Stimulated activated CD8-positive, alpha-beta memory T cell treated with anti-CD3 and anti-CD28 coated beads, Interleukin-7, amount 100 ng/mL, for 48 hours (primary cell): ENCODE measurements at places on chromosomes 5 and 9.

- no peak for DNase-seq
Observed at GRCh38 chr9:18632632-18633403, 158.9 kb downstream of the ADAMTSL1 start.

DNA sequence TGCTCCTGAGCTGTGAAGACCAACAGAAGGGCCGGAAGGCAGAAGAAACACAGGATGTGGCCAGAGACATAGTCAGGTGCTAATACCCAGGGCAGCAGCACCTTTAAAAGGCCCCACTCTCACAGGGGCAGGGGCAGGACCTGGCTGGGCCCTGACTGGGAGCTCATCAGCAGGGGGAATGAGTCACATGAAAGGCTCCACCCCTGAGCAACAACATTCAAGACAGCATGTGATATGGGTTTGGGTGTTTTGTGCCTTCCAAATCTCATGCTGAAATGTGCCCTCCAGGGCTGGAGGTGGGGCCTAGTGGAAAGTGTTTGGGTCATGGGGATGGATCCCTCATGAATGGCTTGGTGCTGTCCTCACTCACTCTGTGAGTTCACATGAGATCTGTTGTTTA is 181.7 kb downstream of the ERCC6L2 start:
- no peak for DNase-seq

GRCh38 chr5:18243846-18244245 is 609.6 kb downstream of the TAF11L14 start:
- DNase-seq = no peak

DNA sequence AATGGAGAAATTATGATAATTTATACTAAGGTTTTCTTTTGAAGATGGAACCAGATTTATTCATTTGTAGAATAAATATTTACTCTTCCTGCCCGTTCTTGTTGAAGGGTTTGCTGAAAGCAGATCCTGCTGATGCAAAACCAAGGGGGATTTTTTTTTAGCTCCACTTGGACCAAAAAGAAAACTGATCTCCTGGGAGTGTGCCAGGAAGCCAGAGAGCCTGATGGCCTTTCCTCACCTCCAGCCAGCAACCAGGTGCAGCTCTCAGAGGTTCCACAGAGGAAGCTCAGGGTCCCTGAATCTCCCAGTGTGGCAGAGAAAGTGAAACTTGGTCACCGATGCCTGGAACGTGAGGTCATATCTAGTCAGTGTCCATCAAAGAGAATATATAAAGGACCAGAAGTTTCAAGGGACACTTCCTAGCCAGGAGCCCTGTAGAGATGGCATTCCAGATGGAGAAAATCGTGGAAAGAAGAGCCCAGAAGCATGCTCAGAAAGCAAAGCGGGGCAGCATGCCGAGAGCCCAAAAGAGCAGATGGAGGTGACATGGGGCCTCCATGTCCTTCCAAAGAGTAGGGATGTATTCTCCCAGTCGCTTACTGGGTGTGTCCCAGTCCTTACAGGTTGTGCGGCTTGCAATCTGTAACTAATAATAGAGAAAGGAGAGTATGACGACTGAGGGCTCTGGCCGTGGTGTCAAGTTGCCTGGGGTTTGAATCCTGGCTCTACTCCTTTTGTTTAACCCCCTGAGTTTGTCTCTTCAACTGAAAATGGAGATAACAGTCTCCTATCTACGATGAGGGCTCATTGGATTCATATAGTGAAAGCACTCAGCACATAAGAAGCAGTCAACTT is 12.2 kb downstream of the AFAP1L1 start:
- no peak for DNase-seq

- no peak for DNase-seq
Observed at GRCh38 chr5:39202597-39203274, 16.6 kb downstream of the FYB1 start.

GRCh38 chr5:80254767-80255430 is 949 bp downstream of the SERINC5 start:
- no peak for DNase-seq

GRCh38 chr5:11608530-11608929 is 295.7 kb downstream of the CTNND2 start:
- DNase-seq = no peak

DNA sequence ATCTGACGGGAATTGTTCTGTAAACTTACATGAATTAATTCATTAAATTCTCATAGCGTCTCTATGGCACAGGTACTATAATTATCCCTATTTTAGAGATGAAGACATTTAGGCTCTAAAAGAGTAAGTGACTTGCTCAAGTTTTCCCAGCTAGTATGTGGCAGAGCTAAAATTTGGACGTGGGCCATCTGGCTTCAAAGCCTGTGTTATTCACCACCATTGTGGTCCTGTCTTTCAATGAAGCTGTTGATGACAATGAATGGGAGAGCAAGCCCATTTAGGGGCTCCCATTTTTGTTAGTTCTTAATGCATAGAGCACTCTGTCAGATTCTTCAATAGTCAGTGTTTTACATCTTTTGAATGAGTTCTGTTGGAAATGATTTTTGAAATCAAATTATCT is 236.0 kb upstream of the CD180 start:
- no peak for DNase-seq

DNA sequence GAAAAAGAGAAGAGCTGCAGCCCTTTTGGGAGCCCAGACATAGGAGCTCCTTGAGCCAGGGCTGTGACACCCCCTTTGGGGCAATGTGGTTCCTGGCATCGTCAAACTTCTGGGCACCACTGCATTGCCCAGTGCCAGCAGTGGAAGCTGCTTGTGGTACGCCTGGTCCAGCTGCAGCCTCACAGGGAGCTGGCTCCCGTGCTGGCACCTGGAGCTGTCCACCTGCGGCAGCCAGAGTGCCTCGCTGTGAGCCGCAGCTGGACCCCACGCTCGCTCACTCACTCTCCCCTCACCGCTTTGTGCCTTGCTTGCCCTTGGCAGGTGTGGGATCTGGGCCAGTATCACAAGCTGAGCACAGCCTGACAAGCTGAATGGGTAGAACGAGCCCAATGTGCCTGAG is 1150.8 kb upstream of the CDH6 start:
- no peak for DNase-seq

- DNase-seq = no peak
Observed at GRCh38 chr5:102737805-102738469, 17.2 kb upstream of the PAM start.

DNA sequence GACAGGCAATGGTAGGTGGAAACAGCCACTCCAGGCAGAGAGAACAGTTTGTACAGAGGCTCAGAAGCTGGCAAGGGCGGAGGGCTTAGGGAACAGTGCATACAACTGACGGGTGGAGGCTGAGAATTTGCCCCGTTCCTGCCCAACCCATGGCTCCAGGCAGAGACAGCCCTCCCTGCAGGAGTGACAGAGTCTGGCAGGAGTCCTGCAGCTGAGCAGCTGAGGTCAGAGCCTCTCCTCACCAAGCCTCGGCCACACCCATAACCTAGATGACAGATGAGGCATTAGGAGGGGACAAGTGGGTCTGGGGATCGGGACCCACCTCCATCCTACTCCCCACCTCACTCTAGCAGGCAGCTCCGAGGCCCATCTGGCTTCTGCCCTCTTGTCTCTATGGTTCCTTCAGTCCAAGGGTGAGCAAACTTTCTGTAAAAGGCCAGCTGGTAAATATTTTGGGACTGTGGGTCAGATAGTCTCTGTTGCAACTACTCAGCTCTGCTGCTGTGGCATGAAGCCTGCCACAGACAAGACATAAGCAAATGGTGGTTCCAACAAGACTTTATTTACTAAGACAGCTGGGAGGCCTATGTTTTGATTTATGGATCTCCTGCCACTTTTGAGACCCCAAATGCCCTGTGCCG is 83.7 kb downstream of the SH3TC2 start:
- DNase-seq = no peak

DNA sequence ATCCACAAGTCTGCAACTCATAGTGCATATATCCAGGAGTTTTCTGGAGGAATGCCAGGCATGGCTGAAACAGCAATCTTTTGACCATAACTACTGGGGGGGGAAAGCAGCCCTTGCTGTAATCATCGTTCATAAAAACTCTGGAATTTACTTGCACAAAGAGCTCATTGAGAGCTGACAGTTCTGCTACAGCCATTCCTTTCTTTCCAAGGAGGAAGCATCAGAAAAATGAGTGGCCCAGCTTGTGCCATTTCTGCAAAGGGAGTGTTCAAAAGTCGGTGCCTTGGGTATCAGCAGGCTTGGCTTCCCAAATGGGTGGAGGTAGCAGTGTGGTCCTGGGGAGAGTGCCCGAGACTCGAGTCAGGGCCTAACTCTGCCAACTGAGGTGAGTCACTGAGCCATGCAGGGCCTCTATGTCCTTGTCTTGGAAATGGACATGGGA is 101.5 kb downstream of the GCNT1 start:
- DNase-seq = no peak

- no peak for DNase-seq
Observed at GRCh38 chr5:14665101-14665822, 744 bp downstream of the OTULIN start.

- no peak for DNase-seq
Observed at GRCh38 chr9:135048758-135049444, 38.6 kb upstream of the OLFM1 start.

- DNase-seq = no peak
Observed at GRCh38 chr9:122070728-122071515, 22.2 kb downstream of the TTLL11 start.

DNA sequence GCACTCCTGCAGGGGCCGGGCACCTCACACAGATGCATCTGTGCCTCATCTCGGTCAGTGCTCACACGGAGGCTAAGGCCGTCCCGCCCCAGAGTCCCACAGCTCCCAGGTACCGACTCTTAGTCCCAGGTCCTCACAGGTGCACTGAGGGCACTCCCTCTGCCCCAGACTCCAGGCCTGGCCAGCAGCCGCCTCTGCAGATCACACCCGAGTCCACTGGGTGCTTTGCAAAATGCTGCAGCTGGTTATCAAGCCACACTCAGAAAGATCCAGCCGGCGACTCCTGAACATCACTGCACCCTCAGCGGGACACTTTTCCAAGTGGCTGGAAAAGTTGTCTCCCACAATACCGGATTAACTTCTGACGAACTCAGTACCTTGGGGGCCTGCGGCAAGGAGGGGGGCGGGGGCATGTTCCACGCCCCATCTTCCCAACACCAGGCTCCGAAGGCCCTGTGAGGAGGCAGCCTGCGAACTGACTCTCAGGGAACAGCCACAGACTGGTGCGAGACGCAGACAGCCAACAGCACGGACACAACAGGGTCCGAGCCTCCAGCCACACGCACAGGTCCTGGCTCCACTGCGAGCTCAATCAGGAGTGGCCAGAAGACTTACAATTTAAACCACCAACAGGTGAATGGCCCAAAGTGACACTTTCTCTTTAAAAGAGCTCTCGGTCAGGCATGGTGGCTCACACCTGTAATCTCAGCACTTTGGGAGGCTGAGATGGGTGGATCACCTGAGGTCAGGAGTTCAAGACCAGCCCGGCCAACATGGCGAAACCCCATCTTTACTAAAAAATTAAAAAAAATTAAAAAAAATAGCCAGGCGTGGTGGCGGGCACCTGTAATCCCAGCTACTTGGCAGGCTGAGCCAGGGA is 4.0 kb downstream of the BRD3 start:
- no peak for DNase-seq

DNA sequence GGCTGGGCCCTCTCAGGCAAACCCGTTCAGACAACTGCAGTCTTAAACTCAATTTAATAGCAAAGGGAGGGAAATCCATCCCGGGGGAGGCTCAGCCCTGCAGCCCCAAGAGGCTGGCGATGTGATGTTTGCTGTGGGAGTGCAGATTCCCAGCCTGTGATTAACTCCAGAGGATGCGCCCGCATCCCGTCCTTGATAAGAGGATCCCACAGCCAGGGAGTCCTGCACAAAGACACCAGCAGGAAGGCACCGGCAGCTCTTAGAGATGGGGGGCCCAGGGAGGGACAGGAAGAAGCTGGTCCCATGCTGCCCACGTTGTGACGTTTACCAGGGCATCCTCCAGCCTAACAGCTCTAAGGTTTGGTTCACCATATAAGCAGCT is 64.7 kb downstream of the MRPL36 start:
- no peak for DNase-seq

- DNase-seq = no peak
Observed at GRCh38 chr9:83937861-83938455, 16.7 kb upstream of the KIF27 start.

DNA sequence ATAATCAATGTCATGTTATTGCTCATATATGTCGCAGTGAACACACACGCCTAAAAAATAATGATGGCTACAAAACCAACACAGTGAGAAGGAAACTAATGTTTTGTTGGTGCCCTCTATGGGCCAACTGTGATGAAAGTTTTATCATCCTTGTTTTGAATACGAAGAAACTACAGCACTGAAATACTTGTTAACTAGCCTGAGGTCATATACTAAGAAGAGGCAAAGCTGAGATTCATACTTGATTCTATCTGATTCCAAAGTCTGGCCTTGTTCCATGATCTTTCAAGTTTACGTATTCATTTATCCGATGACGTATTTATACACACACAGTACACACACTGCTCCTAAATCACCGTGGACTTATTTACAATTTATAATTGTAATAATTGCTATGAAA is 16.1 kb upstream of the DRD1 start:
- DNase-seq = no peak

- DNase-seq = peak; percentile 45
Observed at GRCh38 chr9:36023260-36024048, 13.3 kb upstream of the RECK start.

DNA sequence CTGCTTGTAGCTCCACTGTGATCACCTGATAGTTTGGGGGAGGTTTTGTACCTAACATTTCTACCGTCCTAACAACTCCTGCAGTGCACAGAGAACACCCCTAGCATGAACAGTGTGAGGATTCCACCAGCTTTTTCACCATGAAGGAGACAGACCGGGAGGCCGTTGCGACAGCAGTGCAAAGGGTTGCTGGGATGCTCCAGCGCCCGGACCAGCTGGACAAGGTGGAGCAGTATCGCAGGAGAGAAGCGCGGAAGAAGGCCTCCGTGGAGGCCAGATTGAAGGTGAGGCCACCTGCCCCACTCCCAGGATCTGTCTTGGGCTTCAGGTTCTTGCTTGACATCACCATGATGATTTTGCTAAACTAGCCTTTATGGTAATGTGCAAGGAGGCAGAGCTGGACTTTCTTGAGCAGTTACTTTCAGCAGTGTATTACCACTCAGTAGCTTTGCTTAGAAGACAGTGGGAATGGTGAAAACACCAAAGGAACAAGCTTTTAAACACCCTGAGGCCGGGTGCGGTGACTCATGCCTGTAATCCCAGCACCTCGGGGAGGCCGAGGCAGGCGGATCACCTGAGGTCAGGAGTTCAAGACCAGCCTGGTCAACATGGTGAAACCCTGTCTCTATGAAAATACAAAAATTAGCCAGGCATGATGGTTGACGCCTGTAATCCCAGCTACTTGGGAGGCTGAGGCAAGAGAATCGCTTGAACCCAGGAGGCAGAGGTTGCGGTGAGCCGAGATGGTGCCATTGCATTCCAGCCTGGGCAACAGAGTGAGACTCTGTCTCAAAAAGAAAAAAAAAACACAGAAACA is 3.3 kb downstream of the EXOC3 start:
- no peak for DNase-seq
